ENCODE measurements at places on chromosomes 5 and 9. TPM values are rescaled to one million over a fixed set of nuclear protein-coding genes. Genes with fewer than 3 reads are reported as not detected.

DNA sequence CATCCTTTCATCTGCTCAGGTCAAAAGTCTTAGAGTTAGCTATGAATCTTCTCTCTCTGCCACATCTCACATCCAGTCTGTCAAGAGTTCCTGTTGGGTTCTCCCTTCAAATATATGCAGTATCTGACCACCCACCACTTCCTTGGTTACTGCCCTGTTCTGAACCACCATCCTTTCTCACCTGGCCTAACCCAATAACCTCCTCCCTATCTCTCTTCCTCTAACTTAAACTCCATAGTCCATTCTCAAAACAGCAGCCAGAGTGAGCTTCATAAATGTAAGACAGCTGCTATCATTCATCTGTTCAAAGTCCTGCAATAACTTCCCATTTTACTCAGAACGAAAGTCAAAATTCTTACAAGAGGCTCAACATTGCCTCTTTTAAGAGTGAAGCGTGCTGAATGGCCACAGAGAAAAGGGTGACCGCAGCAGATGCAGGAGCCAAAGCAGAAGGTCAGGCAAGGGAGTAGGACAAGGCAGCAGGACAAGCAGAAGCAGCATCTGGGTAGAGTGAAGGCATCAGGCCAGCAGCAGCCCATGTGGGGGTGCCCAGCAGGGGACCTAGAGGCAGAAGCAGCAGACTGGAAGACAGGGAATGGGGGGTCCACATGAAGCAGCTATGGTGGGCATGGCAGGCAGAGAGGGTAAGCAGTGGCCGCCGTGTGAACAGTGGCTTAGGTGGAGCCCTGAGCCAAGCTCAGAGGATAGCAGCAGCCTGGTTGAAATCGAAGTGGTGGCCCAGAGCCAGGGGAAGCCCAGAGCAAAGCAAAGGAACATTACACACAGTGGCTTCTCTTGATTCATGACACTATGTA, 39.3 kb upstream of the CDC42SE2 start:
- peaks cover 18% of the 10 kb centered on the region for H3K4me1 ChIP-seq
- no peaks in the 10 kb centered on the region for H3K27me3 ChIP-seq
- peaks cover 1% of the 10 kb centered on the region for H3K36me3 ChIP-seq
- DNase-seq = peak; percentile 42
- no peak overlapping the region for H3K27ac ChIP-seq

GRCh38 chr5:41793141-41793770, 77.0 kb downstream of the OXCT1 start:
- DNase-seq = no peak
- peaks cover 34% of the 10 kb centered on the region for H3K36me3 ChIP-seq
- H3K27me3 ChIP-seq = no peaks in the 10 kb centered on the region
- H3K27ac ChIP-seq = no peak overlapping the region

- no peak overlapping the region for H3K4me3 ChIP-seq
- H3K36me3 ChIP-seq = no peaks in the 10 kb centered on the region
- DNase-seq = no peak
- H3K27me3 ChIP-seq = no peaks in the 10 kb centered on the region
- peaks cover 7% of the 10 kb centered on the region for H3K4me1 ChIP-seq
- no peak overlapping the region for H3K27ac ChIP-seq
Measured at GRCh38 chr5:112077180-112077579, 320.2 kb upstream of the NREP start.

DNA sequence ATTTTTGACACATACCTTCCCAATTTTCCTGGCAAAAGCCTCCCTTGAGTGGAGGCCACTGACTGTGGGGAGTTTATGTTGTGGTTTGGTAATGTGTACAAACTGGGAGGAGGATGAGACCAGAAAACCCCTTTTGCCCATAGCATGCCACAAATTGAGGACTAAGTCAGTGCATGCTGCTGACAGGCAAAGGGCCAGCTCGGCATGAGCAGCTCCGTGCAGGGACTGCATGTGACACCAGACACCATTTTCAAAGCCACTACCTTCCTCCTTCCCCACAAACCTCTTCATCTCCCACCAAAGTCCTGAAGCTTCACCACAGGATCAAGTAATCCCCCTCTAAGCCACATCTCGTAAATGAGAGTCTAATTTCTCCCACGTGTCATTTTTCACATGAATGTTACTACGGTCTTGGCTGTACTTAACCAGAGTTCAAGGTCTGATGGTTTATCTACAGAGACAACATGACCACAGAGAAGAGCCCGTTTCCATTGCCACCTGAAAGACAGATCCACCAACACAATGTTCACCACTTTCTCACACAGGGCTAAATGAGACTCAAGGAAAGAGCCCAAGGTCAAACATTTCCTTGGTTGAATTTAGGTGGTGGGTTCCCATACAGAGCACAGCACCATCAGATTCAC, 106.5 kb downstream of the NFIB start:
- H3K36me3 ChIP-seq = no peaks in the 10 kb centered on the region
- H3K27me3 ChIP-seq = peaks cover 2% of the 10 kb centered on the region
- DNase-seq = no peak

DNA sequence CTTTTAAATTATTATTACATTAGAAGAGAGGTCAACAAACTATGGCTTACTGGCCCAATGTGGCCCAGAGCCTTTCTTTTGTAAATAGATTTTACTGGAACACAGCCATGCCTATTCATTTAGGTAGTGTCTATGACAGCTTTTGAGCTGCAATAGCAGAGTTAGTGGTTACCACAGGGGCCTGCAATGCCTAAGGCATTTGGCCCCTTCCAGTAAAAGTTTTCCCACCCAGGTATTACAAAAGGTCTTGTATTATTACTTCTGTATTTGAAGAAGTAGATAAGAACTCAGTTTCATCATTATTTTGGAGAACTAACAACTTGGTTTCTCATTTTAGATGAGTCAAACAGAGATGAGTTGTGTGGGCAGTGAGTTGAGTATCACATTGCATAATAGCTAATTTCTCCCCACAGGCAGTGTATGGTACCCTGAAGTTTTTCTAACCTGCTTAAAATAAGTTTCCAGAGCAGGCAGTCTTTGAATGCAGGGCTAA, 9.5 kb downstream of the MTRR start:
- H3K27me3 ChIP-seq = no peaks in the 10 kb centered on the region
- peaks cover 73% of the 10 kb centered on the region for H3K36me3 ChIP-seq
- DNase-seq = peak; percentile 26

GRCh38 chr5:90161414-90161813, 248.1 kb downstream of the CETN3 start:
- H3K27me3 ChIP-seq = no peaks in the 10 kb centered on the region
- no peak overlapping the region for H3K27ac ChIP-seq
- no peak overlapping the region for H3K4me3 ChIP-seq
- peak; percentile 10 for DNase-seq
- no peaks in the 10 kb centered on the region for H3K36me3 ChIP-seq
- no peaks in the 10 kb centered on the region for H3K4me1 ChIP-seq

DNA sequence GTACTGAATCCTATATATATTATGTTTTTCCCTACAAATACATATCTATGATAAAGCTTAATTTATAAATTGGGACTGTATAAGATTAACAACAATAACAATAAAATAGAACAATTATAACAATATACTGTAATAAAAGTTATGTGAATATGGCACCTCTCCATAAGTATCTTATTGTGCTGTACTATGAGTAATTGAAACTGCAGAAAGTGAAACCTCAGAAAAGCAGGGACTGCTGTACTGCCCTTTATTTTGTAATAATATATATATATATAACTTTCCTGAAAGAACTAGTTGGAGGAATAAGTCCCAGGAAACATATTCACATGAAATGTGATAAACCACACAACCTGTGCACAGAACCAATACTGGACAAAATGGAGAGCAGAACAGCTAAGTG, 77.3 kb downstream of the PAM start:
- H3K27me3 ChIP-seq = no peaks in the 10 kb centered on the region
- H3K27ac ChIP-seq = no peak overlapping the region
- DNase-seq = no peak
- peaks cover 27% of the 10 kb centered on the region for H3K4me1 ChIP-seq
- H3K36me3 ChIP-seq = peaks cover 4% of the 10 kb centered on the region
- H3K4me3 ChIP-seq = no peak overlapping the region

UGT3A1 gene
- total RNA-seq = not detected

FCN2 gene
- not detected for total RNA-seq

All from activated CD8-positive, alpha-beta T cell treated with anti-CD3 and anti-CD28 coated beads for 36 hours (primary cell).